ENCODE measurements at places on chromosomes 11 and 22. TPM values are rescaled to one million over a fixed set of nuclear protein-coding genes. Genes with fewer than 3 reads are reported as not detected.

DNA sequence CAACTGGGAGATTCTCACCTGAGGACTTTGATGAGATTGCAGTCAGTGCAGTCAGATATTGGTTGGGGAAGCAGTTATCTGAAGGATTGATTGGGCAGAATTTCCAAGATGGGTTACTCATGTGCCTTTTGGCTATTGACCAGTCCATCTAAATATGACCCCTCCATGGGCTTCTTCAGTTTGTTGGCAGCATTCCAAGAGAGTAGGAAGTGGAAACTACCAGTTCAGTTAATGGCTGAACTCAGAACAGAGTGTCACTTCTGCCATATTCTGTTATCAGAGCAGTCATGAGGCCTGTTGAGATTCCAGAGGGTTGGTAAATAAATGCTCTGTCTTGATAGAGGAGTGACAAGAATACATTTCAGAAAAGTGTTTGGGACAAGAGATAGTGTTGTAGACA is 71.0 kb downstream of the CYP2R1 start:
- DNase-seq, result no peak

DNA sequence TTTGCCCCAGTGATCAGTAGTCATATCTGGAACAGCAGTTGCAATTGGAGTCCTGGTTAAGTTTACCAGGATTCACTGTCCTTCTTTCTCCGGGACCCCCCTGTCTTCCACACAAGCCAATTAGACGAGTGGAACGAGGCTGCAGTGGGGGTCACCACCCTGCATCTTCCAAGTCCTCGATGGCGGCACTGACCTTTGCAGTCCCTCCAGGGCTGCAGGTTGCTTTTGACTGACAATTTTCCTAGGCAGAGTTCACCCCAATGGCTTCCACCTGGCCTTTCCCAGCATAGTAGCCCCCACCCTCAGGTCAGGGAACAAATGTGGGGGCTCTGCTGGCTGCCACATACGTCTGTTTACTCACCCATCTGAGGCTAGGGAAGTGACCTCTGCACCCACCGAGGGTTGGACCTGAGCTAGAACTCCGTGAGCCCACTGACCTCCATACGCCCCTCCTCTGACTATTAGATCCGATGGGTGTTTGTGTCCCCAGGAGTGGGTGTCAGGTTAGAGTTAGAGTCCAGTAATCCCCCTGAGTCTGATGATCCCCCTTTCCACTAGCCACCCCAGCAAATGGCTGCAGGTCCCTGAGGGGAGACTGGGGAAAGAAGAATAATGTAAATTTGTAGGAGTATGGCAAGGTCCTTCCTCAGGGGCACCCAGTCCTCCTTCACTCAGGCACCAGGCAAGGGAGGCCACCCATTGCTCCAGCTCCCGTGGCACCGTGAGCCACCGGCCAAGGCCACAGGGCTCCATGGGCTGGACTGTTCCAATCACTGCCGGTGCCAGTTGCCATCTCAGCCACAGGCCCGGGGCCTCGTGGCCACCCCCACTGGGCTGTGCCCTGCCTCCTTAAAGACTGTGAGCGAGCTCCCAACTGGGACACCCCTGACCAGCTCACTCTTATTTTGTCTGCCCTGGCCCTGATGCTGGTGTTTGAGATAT is 5.5 kb downstream of the C11orf21 start:
- no peak for DNase-seq

- no peak for DNase-seq
Measured at GRCh38 chr11:131661132-131661531, 290.7 kb downstream of the NTM start.

- DNase-seq, result peak; percentile 74
Measured at GRCh38 chr11:126480410-126481302, 125.2 kb downstream of the ST3GAL4 start.

- DNase-seq, result no peak
Measured at GRCh38 chr22:31901388-31902137, 42.8 kb upstream of the YWHAH start.

DNA sequence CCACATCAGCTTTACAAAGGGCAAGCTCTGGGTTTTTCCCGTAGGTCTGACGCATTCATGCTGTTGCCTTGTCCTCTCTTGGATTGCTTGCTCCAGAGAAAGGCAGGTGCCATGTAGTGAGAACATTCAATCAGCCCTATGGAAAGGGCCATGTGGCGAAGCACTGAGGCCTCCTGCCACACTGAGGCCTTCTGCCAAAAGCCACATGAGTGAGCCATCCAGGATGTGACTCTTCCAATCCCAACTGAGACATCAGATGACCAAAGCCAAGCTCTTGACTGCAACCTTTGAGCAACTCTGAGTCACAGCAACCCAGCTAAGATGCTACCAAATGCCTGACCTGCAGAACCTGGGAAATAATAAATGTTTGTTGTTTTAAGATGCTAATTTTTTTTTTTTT is 9.0 kb upstream of the PANX3 start:
- no peak for DNase-seq

DNA sequence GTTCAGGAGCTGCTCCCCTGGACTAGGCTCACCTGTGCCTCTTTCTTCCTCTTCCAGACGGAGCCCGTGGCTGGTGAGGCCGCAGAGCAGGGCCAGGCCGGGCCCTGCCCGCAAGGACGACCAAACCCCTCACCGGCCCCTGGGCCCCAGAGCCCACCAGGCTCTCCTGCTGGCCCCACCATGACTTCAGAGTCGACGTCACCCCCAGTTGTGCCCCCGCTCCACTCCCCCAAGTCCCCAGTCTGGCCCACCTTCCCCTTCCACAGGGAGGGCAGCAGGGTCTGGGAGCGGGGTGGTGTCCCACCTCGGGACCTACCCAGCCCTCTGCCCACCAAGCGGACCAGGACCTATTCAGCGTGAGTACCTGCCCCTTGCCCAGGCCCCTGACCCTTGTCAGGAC is 11.0 kb downstream of the CSDC2 start:
- no peak for DNase-seq

GRCh38 chr22:39144101-39144767 is 8.2 kb downstream of the CBX7 start:
- no peak for DNase-seq

The P2RY2 gene
- polyA plus RNA-seq, result 1.6 TPM

The KCTD21 gene
- 13.5 TPM for polyA plus RNA-seq

The ADM2 gene
- 4.0 TPM for polyA plus RNA-seq

The ME3 gene
- not detected for polyA plus RNA-seq
